Lower lobe of right lung (tissue), 2 donors: ENCODE measurements at places on chromosomes 12 and 14. TPM values are rescaled to one million over a fixed set of nuclear protein-coding genes. Genes with fewer than 3 reads are reported as not detected.

The AQP6 gene
- 0.09 TPM for total RNA-seq

The NRIP2 gene
- 0.77 TPM for total RNA-seq

The TTC6 gene
- total RNA-seq: 9.2 TPM

The PNP gene
- total RNA-seq: 28.8 TPM

The PRH2 gene
- not detected for total RNA-seq

The DTX1 gene
- 6.8 TPM for total RNA-seq

The PKP2 gene
- total RNA-seq: 3.0 TPM

The NANOG gene
- total RNA-seq: not detected

The LMNTD1 gene
- total RNA-seq: 2.6 TPM
